Activated T-helper 1 cell treated with anti-CD3 and anti-CD28 coated beads, Interleukin-12 subunit alpha, Interleukin-12 subunit beta, Interleukin-2, Interleukin-4 antibody, amounts not matched to agents 30 ng/mL and 10 ng/mL and 1 ng/mL, durations not matched to agents 14 hours and 24 hours and 36 hours (primary cell): ENCODE measurements at places on chromosomes 7 and 10. TPM values are rescaled to one million over a fixed set of nuclear protein-coding genes. Genes with fewer than 3 reads are reported as not detected.
A peak's percentile ranks its signal among the peaks of the same experiment; 100 is the strongest.

Gene INHBA
- 1.9 and 2.5 TPM in 2 replicates for total RNA-seq

Gene ZFAND4
- total RNA-seq, result 11.1 and 11.5 TPM in 2 replicates

Gene GIMAP5
- 53.8 and 59.7 TPM in 2 replicates for total RNA-seq

Gene C10orf105
- 0.18 and 0.32 TPM in 2 replicates for total RNA-seq

Gene DPCD
- 3.6 and 4.8 TPM in 2 replicates for total RNA-seq

Gene NPTX2
- total RNA-seq, result 0.08 and 0.10 TPM in 2 replicates

Gene ACSM6
- total RNA-seq, result not detected in 2 replicates

Gene CYP2C9
- total RNA-seq, result not detected in 2 replicates

DNA sequence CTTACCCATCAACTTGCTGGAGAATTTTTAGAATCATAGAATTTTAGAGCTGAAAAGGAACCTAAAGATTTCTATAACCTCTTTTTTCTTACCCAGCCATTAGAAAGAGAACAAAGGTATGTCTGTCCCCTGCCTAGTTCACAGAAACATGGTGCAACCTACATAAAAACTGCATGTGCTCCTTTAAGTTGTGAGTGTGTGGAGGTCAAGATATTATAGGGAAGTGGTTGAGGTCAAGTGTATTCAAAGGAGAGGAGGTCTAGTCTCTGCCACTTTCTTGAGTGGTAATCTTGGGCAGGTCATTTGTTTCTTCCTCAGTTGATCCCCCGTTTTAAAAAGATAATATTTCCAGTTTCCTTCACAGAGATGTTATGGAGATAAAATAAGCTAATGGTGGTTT is 6.4 kb downstream of the UBTD1 start:
- H3K27ac ChIP-seq, result no peak overlapping the region
- no peak overlapping the region for H3K4me3 ChIP-seq

- no peak overlapping the region for H3K4me3 ChIP-seq
- no peaks in the 10 kb centered on the region for H3K36me3 ChIP-seq
- no peaks in the 10 kb centered on the region for H3K27me3 ChIP-seq
- no peak for DNase-seq
Measured at GRCh38 chr7:125573126-125573525, 643.5 kb upstream of the POT1 start.

GRCh38 chr10:69048103-69048502 is 39.8 kb upstream of the SRGN start:
- no peaks in the 10 kb centered on the region for H3K27me3 ChIP-seq
- peak overlapping the region; percentile 89 for H3K27ac ChIP-seq
- H3K4me3 ChIP-seq, result no peak overlapping the region

DNA sequence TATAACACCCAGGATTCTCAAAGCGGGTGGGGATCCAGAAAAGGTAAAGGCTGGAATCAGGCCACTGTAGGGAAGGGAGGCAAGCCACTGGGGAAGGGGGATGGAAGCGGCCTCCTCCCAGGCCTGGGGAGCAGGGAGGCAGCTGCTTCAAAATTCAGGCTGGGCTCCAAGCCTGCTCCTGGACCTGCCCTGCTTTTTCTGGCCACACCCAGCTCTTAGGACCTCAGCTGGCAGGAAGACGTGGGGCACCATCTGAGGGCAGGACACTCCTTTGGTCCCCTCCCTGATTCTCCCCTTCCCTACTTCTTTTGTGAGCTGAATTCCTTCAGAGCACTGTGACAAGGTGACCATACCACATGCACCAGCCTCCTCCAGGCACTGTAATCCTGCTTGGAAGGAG is 4.6 kb upstream of the LBX1 start:
- peaks cover 9% of the 10 kb centered on the region for H3K4me1 ChIP-seq
- H3K27me3 ChIP-seq, result peaks cover 86% of the 10 kb centered on the region
- no peak overlapping the region for H3K27ac ChIP-seq
- H3K36me3 ChIP-seq, result peaks cover 2% of the 10 kb centered on the region
- H3K4me3 ChIP-seq, result no peak overlapping the region

DNA sequence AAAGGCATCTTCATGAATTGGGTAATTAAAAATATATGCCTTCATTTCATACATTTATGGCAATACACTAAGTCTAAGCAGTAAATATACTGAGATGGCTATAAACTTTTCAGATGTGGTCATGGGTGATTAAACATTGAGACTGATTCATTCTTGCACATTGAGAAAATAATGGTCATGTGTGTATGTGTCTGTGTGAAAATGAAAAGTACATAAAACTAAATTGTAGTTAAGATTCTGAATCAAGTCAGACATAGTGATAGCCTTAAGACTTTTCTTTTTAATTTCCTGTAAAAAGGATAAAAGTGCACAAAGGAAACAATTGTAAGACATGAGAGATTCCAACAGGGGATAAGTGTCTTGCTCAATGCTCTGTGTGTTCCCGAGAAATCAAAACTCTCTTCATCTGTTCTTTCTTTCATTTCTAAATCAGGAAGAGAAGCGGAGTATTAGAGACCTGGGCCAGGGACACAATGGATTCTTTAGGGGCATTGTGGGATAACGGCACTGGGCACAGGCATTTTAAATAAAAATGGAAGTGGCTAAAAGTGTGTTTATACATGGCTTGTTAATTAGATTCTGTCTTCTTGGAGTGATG is 69.8 kb upstream of the AGR3 start:
- no peaks in the 10 kb centered on the region for H3K4me1 ChIP-seq
- H3K4me3 ChIP-seq, result no peak overlapping the region
- H3K36me3 ChIP-seq, result no peaks in the 10 kb centered on the region
- peaks cover 14% of the 10 kb centered on the region for H3K27me3 ChIP-seq
- no peak for DNase-seq

DNA sequence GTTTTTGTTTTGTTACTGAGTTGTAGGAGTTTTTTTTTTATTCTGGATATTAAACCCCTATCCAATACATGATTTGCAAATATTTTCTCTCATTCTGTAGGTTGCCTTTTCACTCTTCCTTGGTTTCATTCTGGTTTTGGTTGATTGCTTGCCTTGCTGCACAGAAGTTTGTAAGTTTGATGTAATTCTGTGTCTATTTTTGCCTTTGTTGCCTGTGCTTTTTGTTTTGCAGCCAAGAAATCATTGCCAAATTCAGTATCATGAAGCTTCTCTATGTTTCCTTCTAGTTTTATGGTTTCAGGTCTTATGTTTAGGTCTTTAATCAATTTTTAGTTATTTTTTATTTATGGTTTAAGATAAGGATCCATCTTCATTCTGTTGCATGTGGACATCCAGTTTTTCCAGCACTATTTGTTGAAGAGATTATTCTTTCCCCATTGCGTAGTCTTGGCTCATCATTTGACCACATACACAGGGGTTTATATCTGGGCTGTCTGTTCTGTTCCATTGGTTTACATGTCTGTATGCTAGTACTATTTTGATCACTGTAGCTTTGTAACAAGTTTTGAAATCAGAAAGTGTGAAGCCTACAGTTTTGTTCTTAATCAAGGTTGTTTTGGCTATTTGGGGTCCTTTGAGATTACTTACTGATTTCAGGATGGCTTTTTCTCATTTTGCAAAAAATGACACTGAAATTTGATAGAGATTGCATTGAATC is 26.4 kb downstream of the BMPR1A start:
- H3K4me3 ChIP-seq, result no peak overlapping the region
- H3K36me3 ChIP-seq, result peaks cover 7% of the 10 kb centered on the region
- DNase-seq, result no peak
- no peaks in the 10 kb centered on the region for H3K27me3 ChIP-seq
- H3K27ac ChIP-seq, result no peak overlapping the region

DNA sequence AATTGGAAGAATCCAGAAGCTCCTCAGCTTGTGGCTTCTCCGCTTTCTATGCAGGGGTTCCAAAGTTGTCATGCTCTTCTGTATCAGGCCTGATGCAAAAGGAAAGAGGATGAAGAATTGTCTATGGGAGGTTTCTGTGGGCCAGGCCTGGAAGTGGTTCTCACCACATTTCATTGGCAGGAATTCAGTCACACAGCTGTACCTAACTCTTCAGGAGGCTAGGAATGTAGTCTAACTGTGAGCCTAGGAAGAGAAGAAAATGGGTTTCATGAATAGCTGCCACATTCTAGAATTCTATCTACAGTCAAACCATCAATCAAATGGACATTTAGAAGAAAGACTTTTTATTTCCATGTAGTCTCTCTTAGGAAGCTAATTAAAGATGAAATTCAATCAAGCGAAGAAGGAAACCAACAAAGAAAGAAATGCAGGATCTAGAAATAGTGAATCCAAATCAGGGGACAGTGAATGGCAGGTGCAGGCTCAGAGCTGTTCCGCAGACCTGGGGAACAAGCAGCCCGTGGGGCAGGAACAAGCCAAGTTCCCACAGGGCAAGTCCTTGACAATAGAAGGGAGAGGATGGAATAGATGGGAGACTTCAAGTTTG is 25.4 kb upstream of the USP6NL start:
- no peaks in the 10 kb centered on the region for H3K36me3 ChIP-seq
- no peak for DNase-seq
- peaks cover 42% of the 10 kb centered on the region for H3K27me3 ChIP-seq
- peaks cover 19% of the 10 kb centered on the region for H3K4me1 ChIP-seq
- no peak overlapping the region for H3K4me3 ChIP-seq
- H3K27ac ChIP-seq, result no peak overlapping the region

- DNase-seq, result no peak
- H3K27ac ChIP-seq, result no peak overlapping the region
- H3K4me3 ChIP-seq, result no peak overlapping the region
- H3K4me1 ChIP-seq, result no peaks in the 10 kb centered on the region
- peaks cover 3% of the 10 kb centered on the region for H3K27me3 ChIP-seq
- H3K36me3 ChIP-seq, result no peaks in the 10 kb centered on the region
Measured at GRCh38 chr7:155327590-155328320, 30.1 kb downstream of the INSIG1 start.

GRCh38 chr7:107924841-107925504 is 34.0 kb downstream of the DLD start:
- H3K27me3 ChIP-seq, result no peaks in the 10 kb centered on the region
- H3K36me3 ChIP-seq, result peaks cover 62% of the 10 kb centered on the region
- H3K4me3 ChIP-seq, result no peak overlapping the region
- no peak overlapping the region for H3K27ac ChIP-seq
- DNase-seq, result no peak

- no peak overlapping the region for H3K27ac ChIP-seq
- peaks cover 6% of the 10 kb centered on the region for H3K4me1 ChIP-seq
- H3K4me3 ChIP-seq, result no peak overlapping the region
- H3K36me3 ChIP-seq, result no peaks in the 10 kb centered on the region
Measured at GRCh38 chr10:103720964-103721335, 134.4 kb downstream of the SH3PXD2A start.

DNA sequence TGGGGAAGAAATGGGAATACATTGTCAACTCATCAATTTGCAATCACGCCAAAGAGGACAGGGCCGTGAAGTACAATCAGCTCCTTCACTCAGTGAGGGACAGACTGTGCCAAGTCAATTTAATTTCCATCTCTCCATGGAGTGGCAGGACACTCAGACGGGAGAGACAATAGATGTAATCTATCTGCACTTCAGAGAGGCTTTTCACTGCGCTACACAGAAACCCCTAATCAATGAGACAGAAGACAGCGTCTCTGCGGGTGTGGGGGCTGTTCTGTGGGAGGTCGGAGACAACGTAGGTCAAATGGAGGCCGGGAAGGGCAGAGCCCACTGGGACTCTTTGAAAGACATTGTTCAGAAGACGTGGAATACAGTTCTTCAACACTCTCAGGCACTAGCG is 541.0 kb upstream of the ADARB2 start:
- DNase-seq, result no peak
- no peaks in the 10 kb centered on the region for H3K4me1 ChIP-seq
- H3K27me3 ChIP-seq, result peaks cover under 1% of the 10 kb centered on the region
- H3K36me3 ChIP-seq, result no peaks in the 10 kb centered on the region
- no peak overlapping the region for H3K27ac ChIP-seq

DNA sequence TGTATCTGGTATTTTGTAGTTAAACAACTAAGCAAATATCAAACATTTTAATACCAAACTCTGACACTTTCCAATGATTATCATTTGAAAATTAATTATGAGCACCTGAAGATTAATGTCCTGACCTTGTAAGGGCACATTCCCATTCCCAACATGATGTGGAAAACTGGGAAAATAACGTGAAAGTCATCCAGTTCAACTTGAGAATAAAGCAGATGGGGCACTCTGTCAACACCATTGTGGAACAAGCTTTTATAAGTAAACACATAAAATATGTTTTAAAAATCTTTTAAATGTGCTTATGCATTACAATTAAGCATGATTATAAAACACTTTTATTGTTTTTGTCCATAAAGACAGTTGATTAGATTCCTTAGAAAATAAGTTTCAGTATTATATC is 14.1 kb downstream of the STEAP2 start:
- H3K27ac ChIP-seq, result no peak overlapping the region
- H3K4me1 ChIP-seq, result no peaks in the 10 kb centered on the region
- H3K27me3 ChIP-seq, result peaks cover 18% of the 10 kb centered on the region
- no peak overlapping the region for H3K4me3 ChIP-seq
- H3K36me3 ChIP-seq, result no peaks in the 10 kb centered on the region

DNA sequence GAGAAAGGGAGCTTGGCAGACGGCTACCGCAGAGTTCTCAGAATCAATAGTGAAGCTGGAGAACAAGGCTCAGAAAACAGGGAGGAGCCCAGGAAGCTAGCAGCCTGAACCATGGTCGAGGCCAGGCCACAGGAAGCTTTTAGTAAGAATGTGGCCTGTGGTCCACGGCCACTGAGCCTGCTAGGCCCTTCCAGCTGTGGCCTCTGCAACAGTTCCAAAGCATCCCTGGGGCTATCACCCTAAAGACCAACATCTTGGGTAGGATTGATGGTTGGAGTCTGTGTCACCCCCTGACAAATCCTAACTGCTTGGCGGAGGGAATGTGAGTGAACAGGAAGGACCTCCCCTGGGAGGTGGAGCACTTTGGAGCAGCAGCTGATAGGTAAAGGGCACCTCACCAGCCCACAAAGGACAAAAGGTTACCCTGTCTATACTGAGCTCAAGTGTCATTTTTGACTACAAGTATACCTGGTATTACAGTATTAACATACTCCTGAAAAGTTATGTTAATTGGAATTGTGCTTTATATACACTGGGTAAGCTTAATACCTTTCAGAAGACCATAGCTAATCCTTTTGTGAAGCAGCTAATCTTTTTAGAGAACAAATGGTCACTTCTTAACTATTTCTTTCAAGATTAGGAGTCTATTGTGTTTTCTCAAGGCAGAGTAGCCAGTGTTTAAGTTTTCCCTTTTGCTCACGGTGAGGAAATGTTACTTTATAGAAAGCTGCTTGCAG is 18.7 kb downstream of the PTPRE start:
- H3K27ac ChIP-seq, result no peak overlapping the region
- peaks cover 8% of the 10 kb centered on the region for H3K4me1 ChIP-seq
- H3K36me3 ChIP-seq, result no peaks in the 10 kb centered on the region
- peaks cover 2% of the 10 kb centered on the region for H3K27me3 ChIP-seq

DNA sequence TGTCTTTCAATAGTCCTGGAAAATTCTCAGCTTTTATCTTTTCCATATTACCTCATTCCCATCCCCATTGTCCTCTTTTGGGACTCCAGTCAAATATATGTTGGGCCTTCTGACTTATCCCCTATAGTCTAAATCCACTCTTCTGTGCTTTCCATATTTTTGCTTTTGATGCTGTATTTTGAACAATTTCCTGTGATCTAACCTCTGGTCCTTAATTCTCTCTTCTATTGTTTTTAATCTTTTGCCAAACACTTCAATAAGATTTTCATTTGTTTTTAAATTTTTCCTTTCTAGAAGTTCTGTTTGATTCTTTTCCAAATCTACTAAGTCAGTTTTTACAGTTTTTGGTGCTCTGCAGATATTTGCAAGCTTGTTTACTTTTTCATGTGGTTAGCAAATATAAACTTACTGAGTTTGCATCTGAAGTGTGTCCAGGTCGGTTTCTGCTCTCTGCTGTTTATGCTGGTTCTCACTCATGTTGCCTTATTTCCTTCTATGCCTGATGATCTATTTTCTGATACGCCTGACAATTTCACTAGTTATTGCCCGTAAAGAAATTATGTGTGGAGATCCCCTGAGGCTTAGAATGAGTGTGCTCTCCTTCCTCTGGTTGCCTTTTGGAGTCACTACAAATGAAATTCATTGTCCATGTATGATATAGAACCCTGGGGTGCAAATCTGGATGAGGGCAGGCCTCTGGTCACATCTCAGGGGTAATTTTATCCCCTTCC is 110.4 kb downstream of the RBM20 start:
- peaks cover 3% of the 10 kb centered on the region for H3K27me3 ChIP-seq
- peaks cover 1% of the 10 kb centered on the region for H3K36me3 ChIP-seq
- DNase-seq, result no peak
- H3K4me1 ChIP-seq, result peaks cover 42% of the 10 kb centered on the region
